Kidney (tissue), 22 donors: ENCODE measurements at places on chromosomes 6 and 20. TPM values are rescaled to one million over a fixed set of nuclear protein-coding genes. Genes with fewer than 3 reads are reported as not detected.

Gene COL12A1
- 28.3 TPM for total RNA-seq

Gene BFSP1
- total RNA-seq, result 1.3 TPM

Gene GHRH
- not detected for total RNA-seq

Gene SIRT5
- total RNA-seq, result 12.0 TPM

Gene EYS
- total RNA-seq, result not detected

Gene RNF8
- total RNA-seq, result 18.4 TPM

DNA sequence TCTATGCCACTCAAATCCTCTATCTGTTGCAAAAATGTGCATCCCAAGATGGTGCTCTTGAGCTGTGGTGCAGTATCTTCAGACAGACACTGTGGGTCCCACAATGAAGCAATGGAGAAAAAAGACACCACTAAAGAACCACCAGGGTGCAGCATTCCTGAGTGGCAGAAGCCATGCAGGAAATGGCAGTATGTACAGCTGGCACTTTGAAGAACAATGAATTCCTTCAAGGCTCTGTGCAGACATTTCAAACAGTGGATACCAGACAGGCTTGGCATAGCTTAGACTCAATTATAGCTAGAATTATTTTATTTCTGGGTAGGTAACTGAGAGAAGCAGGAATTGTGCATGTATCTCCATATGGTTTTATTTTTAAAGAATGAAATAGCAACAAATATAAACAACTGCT lies 24.0 kb upstream of the HDAC2 start:
- no peaks in the 10 kb centered on the region for H3K27me3 ChIP-seq
- peak; percentile 37 for DNase-seq
- H3K4me1 ChIP-seq, result no peaks in the 10 kb centered on the region
- H3K27ac ChIP-seq, result no peak overlapping the region
- no peaks in the 10 kb centered on the region for H3K36me3 ChIP-seq

DNA sequence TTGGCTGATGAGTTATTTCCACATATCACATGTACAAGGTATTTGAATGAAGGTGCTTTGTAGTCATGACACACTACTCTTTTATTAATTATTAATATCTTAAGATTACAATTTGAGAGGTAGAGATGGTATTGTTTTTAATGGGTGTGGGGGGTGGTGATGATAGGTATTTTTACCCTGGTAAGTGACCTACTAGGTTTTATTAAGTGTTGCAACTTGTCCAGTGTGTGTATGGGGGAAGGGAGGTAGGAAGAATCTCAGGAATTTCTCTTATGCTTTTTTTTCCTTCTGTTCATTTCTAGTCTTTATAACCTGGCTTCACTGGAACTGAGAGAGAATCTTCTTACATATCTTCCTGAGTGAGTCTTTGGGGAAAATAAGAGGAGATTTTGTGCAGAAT lies 101.4 kb downstream of the LRRC1 start:
- H3K36me3 ChIP-seq, result no peaks in the 10 kb centered on the region
- H3K27ac ChIP-seq, result no peak overlapping the region
- no peaks in the 10 kb centered on the region for H3K27me3 ChIP-seq
- H3K4me1 ChIP-seq, result peaks cover 4% of the 10 kb centered on the region
- no peak overlapping the region for H3K4me3 ChIP-seq
- DNase-seq, result no peak

DNA sequence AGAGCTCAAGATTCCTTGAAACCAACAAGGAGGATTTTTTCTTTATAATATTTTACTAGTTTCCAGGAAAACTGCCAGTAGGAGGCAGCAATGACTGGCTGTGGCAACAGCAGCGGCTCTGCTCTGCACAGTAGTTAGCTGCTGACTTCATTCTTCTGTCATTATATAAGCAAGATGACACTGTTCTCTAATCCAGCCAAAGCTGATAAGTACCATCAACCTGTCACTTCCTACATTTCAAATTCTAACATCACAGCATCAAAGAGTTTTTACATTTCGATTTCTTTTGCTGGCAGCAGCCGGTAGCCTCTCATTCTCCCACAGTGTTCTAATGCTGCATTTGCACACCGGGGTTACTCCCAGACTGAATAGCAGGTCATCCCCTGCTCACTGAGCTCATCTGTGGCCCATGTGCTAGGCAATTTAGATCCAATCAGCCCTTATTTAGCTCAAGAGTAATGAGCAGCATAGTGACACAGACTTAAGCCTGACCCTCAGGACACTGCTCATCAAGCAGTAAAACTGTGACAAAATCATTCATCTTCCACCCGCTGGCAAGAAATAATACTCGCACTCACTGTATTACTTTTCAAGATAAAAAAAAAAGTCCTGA lies 67.8 kb downstream of the MMS22L start:
- no peaks in the 10 kb centered on the region for H3K36me3 ChIP-seq
- H3K27ac ChIP-seq, result no peak overlapping the region
- no peak overlapping the region for H3K4me3 ChIP-seq
- DNase-seq, result peak; percentile 43
- H3K27me3 ChIP-seq, result no peaks in the 10 kb centered on the region

GRCh38 chr6:163348789-163349680 lies 65.5 kb upstream of the QKI start:
- peak; percentile 60 for DNase-seq
- H3K4me3 ChIP-seq, result no peak overlapping the region
- no peak overlapping the region for H3K27ac ChIP-seq
- H3K36me3 ChIP-seq, result no peaks in the 10 kb centered on the region

- no peaks in the 10 kb centered on the region for H3K4me1 ChIP-seq
- H3K27me3 ChIP-seq, result no peaks in the 10 kb centered on the region
- H3K36me3 ChIP-seq, result no peaks in the 10 kb centered on the region
These were observed 707.0 kb downstream of the EPM2A start for GRCh38 chr6:145028144-145028818.

DNA sequence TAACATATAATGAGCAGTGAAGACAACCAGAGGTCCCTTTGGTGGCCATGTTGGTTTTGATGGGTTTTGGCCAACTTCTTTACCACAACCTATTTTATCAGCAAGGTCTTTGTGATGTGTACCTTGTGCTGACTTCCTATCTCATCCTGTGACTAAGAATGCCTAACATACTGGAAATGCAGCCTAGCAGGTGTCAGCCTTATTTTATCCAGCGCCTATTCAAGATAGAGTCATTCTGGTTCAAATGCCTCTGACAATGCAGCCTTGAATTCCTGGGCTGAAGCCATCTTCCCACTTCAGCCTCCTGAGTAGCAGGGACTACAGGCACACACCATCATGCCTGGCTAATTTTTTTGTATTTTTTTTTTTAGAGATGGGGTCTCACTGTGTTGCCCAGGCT lies 7.8 kb upstream of the TRIM38 start:
- H3K36me3 ChIP-seq, result no peaks in the 10 kb centered on the region
- H3K27me3 ChIP-seq, result no peaks in the 10 kb centered on the region
- DNase-seq, result no peak
- H3K27ac ChIP-seq, result no peak overlapping the region

DNA sequence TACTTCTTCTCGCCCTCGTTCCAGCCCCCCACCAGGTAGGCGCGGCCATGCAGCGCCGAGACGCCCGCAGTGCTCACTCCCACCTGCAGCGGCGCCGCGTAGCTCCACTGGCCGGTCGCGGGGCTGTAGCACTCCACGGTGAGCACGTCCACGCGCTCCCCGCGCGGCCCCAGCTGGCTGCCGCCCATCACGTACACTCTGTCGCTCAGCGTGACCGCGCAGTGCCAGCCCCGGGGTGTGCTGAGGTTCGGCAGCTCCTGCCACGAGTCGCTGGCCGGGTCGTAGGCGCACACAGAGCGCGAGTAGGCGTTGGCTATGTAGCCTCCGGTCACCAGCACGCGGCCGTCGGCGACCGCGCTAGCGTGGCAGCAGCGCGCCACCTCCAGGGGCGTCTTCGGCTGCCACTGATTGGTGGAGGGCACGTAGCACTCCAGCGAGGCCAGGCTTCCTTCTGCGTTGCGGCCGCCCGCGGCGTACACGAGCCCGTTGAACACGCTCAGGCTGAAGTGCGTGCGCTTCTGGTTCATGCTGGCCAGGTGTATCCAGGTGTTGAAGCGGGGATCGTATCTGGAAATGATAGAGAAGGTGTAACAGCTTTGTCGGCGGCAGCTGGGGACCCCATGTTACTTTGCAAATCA lies 13.7 kb downstream of the KLHL31 start:
- no peaks in the 10 kb centered on the region for H3K27me3 ChIP-seq
- H3K27ac ChIP-seq, result peak overlapping the region; percentile 8
- peak overlapping the region; percentile 58 for H3K4me3 ChIP-seq
- DNase-seq, result peak; percentile 84
- peaks cover 8% of the 10 kb centered on the region for H3K4me1 ChIP-seq

- no peak overlapping the region for H3K4me3 ChIP-seq
- H3K27ac ChIP-seq, result no peak overlapping the region
- no peaks in the 10 kb centered on the region for H3K27me3 ChIP-seq
- peaks cover 58% of the 10 kb centered on the region for H3K36me3 ChIP-seq
- no peaks in the 10 kb centered on the region for H3K4me1 ChIP-seq
These were observed 27.9 kb downstream of the GSS start for GRCh38 chr20:34927736-34928135.

GRCh38 chr20:12058216-12058615 lies 140.5 kb downstream of the BTBD3 start:
- no peaks in the 10 kb centered on the region for H3K4me1 ChIP-seq
- H3K36me3 ChIP-seq, result no peaks in the 10 kb centered on the region
- no peak overlapping the region for H3K27ac ChIP-seq

DNA sequence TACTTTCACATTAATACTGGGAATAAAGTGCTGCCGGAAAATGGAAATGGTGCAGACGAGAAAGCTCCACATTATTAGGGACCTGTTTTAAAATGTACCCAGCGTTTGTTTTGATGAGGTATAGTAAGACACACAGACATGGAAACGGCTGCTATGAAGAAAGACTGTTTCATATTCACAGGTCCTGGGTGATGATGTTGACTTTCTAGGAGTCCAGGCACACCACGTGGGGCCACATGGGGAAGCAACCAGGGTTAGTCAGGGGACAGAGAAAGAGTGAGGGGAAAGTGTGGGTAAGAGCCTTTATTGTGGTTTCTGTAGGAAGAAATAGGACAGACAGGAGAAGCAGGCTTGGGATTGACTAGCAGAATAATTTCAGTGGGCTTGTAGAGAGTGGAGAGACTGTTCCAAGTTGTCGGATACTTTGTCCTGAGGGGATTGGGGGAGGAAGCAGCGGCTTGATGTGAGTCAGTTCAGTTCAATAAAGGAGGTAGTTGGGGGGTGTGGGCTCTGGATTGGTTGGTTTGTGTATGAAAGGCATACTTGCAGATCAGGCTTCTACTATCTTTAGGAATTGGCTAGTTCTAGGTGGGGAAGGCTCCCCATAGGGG lies 112.0 kb upstream of the MCHR2 start:
- H3K4me1 ChIP-seq, result no peaks in the 10 kb centered on the region
- H3K4me3 ChIP-seq, result no peak overlapping the region
- H3K27me3 ChIP-seq, result no peaks in the 10 kb centered on the region
- no peak for DNase-seq

- no peak for DNase-seq
- no peaks in the 10 kb centered on the region for H3K36me3 ChIP-seq
- no peaks in the 10 kb centered on the region for H3K27me3 ChIP-seq
- H3K4me1 ChIP-seq, result peaks cover 4% of the 10 kb centered on the region
- H3K27ac ChIP-seq, result no peak overlapping the region
These were observed 221.7 kb upstream of the TAB2 start for GRCh38 chr6:149095842-149096241.

GRCh38 chr6:126625019-126625418 lies 285.1 kb downstream of the CENPW start:
- H3K27me3 ChIP-seq, result no peaks in the 10 kb centered on the region
- no peaks in the 10 kb centered on the region for H3K4me1 ChIP-seq
- H3K36me3 ChIP-seq, result no peaks in the 10 kb centered on the region
- no peak overlapping the region for H3K4me3 ChIP-seq
- no peak overlapping the region for H3K27ac ChIP-seq

- H3K27ac ChIP-seq, result no peak overlapping the region
- H3K27me3 ChIP-seq, result no peaks in the 10 kb centered on the region
- no peaks in the 10 kb centered on the region for H3K36me3 ChIP-seq
These were observed 80.3 kb upstream of the HTR1E start for GRCh38 chr6:86856937-86857563.

DNA sequence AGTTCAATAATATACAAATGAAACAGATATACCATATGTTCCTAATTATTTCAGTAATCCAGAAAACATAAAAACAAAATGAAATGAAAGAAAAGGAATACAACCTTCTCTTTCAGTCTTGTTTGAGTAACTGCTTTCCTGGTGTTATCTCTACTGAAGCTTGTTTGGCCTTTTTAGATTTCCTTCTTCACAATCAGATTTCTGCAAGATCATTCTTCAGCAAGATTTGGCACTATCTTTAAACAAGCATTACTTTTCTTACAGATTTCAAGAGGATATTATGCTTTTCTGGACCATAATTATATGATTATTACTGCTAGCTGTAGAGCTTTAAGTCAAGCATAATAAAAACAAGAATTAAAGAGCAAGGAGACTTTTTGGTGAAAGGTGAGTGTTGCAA lies 120.2 kb downstream of the MYB start:
- no peaks in the 10 kb centered on the region for H3K4me1 ChIP-seq
- DNase-seq, result no peak
- no peaks in the 10 kb centered on the region for H3K27me3 ChIP-seq
- H3K36me3 ChIP-seq, result no peaks in the 10 kb centered on the region
- no peak overlapping the region for H3K4me3 ChIP-seq
- H3K27ac ChIP-seq, result no peak overlapping the region

GRCh38 chr20:839626-840025 lies 6.1 kb downstream of the FAM110A start:
- no peaks in the 10 kb centered on the region for H3K36me3 ChIP-seq
- DNase-seq, result no peak
- H3K4me1 ChIP-seq, result peaks cover 11% of the 10 kb centered on the region
- H3K4me3 ChIP-seq, result no peak overlapping the region
- H3K27ac ChIP-seq, result no peak overlapping the region

GRCh38 chr20:43514648-43514999 lies 7.1 kb downstream of the L3MBTL1 start:
- H3K27ac ChIP-seq, result peak overlapping the region; percentile 72
- H3K27me3 ChIP-seq, result no peaks in the 10 kb centered on the region
- no peak for DNase-seq
- H3K36me3 ChIP-seq, result no peaks in the 10 kb centered on the region
- peak overlapping the region; percentile 60 for H3K4me3 ChIP-seq

DNA sequence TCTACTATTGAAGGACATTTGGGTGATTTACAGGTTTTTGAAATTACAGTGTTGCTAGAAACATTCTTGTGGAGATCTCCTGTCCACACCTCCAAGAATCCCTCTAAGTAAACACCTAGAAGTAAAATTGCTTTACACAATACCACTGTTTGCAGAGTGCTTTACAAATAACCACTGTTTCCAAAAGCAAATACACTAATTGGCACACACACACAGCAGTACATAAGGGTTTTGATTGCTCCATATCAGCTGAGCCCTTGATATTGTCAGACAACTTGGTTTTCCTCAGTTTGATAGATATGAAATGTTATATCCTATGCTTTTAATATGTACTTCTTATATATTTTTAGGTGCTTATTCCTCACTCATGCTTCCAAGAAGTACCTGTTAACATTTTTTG lies 6.3 kb downstream of the HMGN4 start:
- no peaks in the 10 kb centered on the region for H3K4me1 ChIP-seq
- H3K27me3 ChIP-seq, result no peaks in the 10 kb centered on the region
- H3K4me3 ChIP-seq, result no peak overlapping the region
- no peak for DNase-seq
- no peak overlapping the region for H3K27ac ChIP-seq
